ENCODE measurements at places on chromosomes 4 and X. TPM values are rescaled to one million over a fixed set of nuclear protein-coding genes. Genes with fewer than 3 reads are reported as not detected.
A peak's percentile ranks its signal among the peaks of the same experiment; 100 is the strongest.

Gene PSMD10
- 54.8 TPM for total RNA-seq

DNA sequence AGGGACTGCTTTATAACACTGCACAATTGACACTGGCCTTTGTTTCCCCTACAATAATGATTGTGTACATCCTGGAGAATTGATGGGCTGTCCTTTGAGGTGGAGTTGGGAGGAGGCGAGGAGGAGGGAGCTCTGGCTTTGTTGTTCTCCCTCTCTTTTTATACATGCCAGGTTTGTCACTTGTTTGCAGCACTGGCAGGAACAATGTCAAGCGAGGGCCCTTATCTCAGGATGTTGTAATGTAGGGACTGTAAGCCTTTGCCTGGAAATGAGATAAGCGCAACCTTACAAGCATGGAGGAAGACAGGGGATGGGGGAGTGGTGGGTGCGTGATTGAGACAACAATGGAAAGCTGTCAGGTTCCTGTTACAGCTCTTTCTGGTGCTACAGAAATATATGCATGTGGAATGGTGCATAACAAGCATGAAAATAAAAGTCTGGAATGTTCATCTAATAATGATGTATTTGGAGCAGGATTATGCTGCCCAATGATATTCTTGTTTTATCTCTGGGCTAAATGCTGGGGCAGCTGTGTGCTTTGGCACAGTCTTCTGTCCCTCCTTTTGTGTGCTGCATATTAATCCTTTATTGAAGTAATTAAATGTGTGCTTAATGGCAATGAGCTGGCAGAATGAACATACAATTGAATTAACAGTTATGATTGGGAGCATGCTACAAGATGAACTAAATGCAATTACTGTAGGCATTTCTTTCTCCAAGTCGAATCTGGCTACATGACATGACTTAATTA is 294.4 kb downstream of the GPAT3 start:
- no peak for DNase-seq

DNA sequence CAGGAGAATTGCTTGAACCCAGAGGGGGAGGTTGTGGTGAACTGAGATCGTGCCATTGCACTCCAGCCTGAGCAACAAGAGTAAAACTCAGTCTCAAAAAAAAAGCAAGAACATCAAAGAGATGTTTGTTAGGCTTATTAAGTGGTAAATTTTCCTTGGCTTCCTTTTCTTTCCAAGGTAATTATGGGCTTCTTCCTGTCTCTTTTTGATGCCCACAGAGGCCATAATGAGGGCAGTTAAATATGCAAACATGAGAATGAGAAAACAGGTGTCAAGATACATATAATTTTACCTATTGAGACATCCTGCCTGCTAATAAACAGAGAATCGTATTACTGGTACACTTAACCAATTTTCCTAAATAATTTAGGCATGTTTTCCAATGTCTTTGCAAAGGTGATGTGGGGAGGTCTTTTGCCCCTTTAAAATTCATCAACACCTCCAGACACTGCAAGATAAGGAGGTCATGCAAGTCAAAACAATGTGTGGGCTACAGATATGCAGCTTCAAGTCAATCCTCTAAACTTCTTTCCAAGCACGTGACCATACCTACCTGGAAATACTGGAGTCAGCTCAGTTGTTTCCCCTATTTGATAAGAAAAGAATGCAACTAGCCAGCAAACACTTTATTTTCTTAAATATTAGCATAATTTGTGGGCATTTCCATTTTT is 2.7 kb downstream of the SLC39A8 start:
- no peak for DNase-seq

Gene HSFX2
- 0.40 TPM for total RNA-seq

DNA sequence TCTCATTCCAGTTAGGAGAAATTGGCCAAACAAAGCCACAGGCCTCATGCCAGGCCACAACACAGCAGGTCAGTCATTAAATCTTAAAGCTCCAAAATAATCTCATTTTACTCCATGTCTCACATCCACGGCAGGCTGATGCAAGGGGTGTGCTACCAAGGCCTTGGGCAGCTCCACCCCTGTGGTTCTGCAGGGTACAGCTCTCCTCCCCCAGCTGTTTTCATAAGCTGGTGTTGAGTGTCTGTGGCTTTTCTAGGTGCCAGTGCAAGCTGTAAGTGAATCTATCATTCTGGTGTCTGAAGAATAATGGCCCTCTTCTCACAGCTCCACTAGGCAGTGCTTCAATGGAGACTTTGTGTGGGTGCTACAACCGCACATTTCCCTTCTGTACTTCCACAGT is 949.2 kb downstream of the TECRL start:
- no peak for DNase-seq

Gene CLCN5
- 4.6 TPM for total RNA-seq

DNA sequence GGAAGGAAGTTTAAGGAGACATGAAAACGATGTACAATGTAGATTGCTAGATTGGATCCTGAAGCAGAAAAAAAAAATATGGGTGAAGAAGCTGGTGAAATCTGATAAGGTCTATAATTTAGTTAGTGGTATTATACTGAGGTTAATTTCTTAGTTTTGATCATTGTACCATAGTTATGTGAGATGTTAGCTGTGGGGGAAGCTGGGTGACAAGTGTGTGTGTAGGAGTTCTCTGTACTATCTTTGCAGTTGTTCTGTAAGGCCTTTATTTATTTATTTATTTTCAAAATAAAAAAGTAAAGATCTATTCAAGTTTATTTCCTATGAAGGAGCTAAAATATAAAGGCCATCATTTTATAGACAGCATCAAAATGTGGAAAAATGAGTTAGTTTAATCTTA is 12.5 kb upstream of the EXOC1 start:
- no peak for DNase-seq

Gene FGA
- total RNA-seq: not detected

DNA sequence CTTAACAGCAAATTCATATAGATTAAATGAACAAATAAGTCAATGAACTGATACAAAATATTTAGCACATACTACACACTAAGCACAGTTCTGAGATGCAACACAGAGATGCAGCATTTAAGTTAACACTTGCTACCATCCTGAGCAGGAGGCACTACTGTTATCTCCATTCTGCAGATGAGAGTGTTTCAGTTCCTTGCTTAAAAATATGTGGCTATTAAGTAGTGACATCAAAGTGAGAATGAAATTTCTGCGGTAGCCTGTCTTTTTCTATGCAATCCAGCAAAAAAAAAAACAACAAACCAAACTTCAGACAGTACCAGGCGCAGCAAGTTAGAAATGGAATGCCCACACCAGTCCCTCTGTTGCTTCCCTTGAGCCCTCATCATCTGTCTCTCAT is 90.8 kb downstream of the SHISA3 start:
- no peak for DNase-seq

DNA sequence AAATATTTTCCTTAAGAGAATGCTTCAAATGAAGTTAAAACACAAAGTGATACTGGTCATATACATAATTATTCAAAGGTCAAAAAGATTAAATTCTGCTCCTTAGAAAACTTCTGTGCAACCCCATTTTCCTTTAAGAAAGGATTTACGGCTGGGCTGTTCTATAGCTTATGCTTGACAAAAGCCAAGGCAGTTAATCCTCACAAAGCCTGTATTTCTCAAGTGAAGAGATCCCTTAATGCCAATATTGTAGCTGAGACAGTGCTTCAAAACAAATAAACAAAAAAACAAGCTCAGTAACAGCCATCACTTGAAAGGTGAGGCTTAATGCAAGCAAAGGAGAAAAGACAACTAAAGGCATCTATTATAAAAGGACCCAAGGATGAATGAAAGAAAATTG is 42.5 kb downstream of the BTC start:
- DNase-seq: no peak

- no peak for DNase-seq
Measured at GRCh38 chr4:146211440-146211839, 2.9 kb upstream of the REELD1 start.

Gene SPANXA2
- not detected for total RNA-seq

DNA sequence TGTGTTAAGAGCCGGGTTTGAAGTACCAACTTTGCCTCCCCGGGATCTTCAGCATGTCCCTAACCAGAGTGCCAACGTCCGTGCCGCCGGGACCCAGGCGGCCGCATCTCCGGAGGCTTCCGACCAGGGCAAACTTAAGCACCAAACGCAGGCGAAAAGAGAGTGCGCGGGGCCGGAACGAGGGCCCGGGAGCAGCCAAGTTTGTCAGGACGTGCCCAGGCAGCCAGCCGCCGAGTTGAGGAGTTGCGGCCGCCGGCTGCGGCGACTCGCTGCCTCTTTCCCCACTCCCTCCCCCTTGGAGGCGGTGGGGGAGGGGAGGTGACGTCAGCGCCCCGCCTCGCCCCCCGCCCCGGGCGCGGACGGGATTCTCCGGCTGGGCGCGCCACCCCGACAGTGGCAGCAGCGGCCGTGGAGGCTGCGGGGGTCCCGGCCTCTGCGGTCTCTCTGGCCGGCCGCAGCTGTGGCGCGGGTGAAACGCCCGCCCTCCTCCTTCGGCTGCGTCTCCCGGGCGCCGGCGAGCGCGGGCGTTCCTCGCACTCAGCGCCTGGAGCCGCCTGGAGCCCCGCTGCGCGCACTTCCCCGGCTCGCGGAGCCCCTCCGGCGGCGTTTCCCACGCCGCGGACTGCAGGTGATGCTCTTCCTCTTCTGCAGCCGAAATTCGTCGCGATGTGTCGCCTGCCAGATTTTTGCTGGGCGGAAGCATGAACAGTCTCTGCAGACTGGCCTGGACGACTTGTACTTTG is 2.9 kb upstream of the FAT1 start:
- DNase-seq: peak; percentile 32

GRCh38 chr4:77593101-77593500 is 12.5 kb upstream of the CXCL13 start:
- no peak for DNase-seq

DNA sequence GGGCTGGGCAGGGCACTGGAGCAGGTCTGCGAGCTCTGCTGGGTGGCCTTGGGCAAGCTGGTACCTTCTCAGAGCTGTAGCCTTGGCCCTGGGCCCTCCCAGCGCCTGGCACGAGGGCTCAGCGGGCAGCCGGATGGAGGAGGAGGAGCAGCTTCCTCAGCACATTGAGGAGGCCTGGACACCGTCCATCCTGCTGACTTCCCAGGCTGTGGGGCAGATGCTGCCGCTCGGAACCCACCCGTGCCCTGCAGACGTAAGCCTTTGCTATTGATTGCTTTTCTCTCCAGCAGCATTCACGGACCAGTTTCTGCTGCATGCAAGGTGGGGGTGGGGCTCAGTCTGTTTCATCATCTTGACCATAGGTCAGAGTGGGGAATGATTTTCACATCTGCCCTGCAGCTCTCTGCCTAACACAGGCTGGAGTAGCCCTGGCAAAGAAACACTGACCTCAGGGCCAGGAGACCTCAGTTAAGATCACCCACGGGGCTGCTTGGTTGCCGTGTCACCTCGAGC is 80.7 kb upstream of the PSAPL1 start:
- DNase-seq: no peak

- DNase-seq: no peak
Measured at GRCh38 chrX:151815398-151815797, 80.9 kb downstream of the CNGA2 start.

GRCh38 chr4:100907465-100908454 is 389.9 kb upstream of the EMCN start:
- peak; percentile 32 for DNase-seq

GRCh38 chr4:25103418-25103817 is 56.8 kb downstream of the SEPSECS start:
- DNase-seq: peak; percentile 31

Gene ZFYVE28
- 1.8 TPM for total RNA-seq

Gene CXCL6
- total RNA-seq: 0.22 TPM

DNA sequence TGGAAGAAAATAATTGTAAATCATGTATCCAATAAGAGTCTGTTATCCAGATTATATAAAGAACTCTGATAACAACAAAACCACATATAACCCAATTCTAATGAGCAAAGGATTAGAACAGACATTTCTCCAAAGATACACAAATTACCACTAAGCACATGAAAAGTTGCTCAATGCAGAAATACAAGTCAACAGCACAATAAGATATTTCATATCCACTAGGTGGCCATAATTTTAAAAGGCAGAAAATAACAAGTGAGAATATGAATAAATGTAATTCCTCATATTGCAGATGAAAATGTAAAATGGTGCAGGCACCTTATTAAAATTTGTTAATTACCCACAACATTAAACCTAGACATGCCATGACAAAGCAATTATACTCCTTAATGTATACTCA is 73.9 kb upstream of the ZCCHC13 start:
- no peak for DNase-seq

Gene TMEM154
- 2.0 TPM for total RNA-seq

- DNase-seq: no peak
Measured at GRCh38 chrX:27446423-27446822, 16.7 kb downstream of the PPP4R3C start.

Gene MAGEA12
- not detected for total RNA-seq

Gene GLOD5
- total RNA-seq: not detected

Gene MMAA
- 1.8 TPM for total RNA-seq

- no peak for DNase-seq
Measured at GRCh38 chr4:101870874-101871273, 80.3 kb downstream of the BANK1 start.

- peak; percentile 8 for DNase-seq
Measured at GRCh38 chr4:149961876-149962597, 116.2 kb upstream of the DCLK2 start.

DNA sequence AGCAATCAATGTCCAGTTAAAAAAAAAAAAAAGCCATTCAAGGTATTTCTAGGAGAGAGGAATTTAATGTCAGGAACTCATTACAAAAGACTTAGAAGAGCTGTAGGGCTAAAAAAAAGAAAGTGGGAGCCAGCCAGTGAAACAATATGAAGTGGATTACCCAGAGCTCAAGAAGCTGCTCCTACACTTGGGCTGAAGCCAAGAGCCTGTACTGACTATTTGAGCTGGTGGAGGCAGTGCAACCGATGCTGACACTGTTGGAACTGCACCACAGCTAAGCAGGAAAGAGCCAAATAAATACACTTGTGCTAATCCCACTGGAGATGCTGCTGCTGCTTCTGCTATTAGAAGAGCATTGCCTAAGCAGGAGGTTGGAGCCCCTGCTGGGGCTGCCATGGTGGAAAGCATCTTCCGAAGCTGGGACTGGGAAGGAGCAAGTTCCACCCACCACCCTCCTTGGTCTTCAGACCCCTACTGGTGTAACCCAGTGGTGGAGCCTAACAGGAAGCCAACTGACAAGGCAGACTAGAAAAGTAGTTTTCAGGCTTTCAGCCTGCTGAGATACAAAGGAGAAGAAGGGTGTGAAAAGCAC is 65.4 kb downstream of the CXXC4 start:
- DNase-seq: no peak

- peak; percentile 81 for DNase-seq
Measured at GRCh38 chrX:7925867-7926472, 1.2 kb downstream of the PNPLA4 start.

GRCh38 chr4:140291259-140291658 is 82.2 kb upstream of the SCOC start:
- no peak for DNase-seq

GRCh38 chrX:110734894-110735541 is 60.6 kb downstream of the CHRDL1 start:
- no peak for DNase-seq

DNA sequence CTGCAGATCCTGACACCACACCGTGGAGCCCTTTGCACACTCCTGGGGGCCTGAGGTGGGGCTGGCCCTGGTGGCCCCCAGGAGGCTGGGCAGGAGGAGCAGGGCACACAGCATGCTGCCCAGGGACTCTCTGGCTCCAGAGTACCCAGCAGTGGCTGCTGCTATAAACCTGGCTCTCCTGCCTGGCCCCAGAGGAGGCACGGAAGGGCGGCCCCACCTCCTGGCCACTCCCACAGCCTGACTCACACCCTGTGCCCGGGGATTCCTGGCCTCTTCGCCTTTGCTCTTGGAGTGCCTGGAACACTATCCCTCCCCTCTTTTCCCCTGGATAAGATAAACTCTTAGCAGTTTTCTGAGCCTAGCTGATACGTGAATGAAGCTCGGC is at the start of gene PSAPL1:
Gene PSAPL1 (minus strand): TSS at position 165 of the 385 bp plus-strand sequence. CDS start 51 bp downstream, at position 114.
- no peak for DNase-seq

Gene RBM47
- not detected for total RNA-seq
